Stimulated activated CD4-positive, alpha-beta T cell treated with anti-CD3 and anti-CD28 coated beads, Interleukin-12 subunit alpha, Interleukin-12 subunit beta, amount 100 ng/mL, for 24 hours (primary cell): ENCODE measurements at places on chromosomes 5 and 9.

DNA sequence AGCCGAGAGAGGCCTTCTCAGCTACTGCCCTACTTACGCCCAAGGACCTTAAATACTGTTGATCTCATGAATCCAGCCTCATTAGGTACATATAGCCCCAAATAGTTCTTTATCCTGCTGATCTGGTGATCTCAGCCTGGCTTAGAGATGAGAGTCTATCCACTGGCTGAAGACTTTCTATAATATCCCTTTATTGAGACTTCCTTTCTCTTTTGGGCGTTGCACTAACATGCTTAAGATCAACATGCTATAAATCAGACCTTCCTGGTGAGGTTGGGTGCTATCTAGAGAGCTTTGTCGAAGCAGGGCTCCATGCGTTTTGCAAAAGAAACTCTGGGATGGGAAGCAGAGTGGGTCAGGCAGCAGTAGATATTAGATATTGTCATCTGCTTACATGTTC, 44.0 kb upstream of the AGXT2 start:
- DNase-seq: no peak

DNA sequence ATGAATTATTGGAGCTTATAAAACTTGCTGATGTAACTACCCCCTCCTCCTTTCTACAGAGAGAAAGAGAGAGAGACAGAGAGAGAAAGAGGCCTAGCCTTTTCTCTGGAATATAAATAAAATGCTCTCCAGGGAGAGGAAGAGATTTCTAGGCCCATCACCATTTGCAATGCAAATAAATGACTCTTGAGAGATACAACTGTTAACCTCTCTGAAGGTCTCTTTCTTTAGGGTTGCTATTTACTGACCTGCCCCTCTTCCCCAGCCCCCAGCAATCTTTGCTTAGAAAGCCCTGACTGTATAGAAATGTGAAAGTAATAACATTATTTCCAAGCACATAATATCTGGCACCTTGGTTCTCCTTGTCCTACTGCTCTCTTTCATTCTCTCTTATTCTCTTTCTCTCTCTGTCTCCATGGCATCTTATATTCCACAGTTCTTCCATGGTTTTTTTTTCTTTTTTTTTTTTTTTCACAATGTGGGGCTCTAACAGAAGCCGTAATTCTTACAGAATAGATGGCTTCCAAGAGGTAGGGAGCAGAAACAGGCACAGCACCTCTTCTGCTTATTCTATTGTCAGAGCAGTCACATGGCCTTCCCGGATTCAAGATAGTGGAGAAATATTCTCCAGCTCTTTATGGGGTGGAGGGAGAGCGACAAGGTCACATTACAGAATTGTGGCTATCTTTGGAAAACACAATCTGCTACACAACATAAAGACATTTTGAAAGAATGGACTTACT, 1087.9 kb upstream of the NUDT12 start:
- no peak for DNase-seq

DNA sequence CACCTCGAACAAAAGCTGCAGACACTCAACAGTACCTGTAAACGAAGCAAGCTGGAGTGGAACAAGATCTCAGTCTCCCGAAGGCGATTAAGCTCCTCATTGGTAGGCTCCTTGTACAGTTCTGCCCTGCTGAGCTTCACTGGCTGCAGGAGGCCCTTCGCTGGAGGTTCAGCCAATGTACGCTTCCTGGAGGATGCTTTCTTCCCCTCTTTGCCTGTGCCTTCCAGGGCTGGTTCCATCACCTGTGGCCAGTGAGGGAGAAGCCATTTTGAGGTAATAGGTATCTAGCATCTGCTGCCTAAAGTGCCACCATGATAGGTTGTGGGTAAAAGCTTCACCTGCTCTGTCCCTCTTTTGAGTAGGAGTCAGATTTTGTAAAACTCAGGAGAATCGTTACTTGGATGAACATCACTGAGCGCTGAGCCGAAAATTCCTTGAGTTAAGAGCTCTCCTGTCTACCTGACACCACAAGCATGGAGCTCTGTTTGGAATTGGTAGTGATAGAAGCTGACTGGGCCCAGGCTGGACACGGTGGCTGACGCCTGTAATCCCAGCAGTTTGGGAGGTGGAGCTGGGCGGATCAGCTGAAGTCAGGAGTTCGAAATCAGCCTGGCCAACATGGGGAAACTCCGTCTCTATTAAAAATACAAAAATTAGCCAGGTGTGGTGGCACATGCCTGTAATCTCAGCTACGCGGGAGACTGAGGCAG, 1.4 kb downstream of the NOL6 start:
- DNase-seq: no peak

DNA sequence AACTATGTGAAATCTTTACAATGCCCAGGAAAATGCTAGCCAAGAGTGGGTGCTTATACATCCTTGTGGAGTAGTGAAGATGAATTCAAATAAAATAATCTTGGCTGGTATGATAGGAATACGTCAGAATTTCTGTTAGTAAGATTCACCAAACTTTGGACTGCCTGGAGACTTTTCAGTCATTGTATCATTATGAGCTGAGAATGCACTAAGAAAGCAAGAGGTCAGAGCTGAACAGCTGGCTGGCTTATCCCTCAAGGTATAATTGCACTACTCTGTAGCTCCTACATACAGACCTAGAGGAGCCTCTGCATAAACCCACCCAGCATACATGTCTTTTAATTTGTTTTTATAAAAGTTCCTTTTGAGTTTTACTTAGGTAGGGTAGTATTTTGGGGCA, 568.5 kb upstream of the RIOK2 start:
- no peak for DNase-seq

- no peak for DNase-seq
Observed at GRCh38 chr9:89786655-89787054, 181.8 kb downstream of the GADD45G start.

DNA sequence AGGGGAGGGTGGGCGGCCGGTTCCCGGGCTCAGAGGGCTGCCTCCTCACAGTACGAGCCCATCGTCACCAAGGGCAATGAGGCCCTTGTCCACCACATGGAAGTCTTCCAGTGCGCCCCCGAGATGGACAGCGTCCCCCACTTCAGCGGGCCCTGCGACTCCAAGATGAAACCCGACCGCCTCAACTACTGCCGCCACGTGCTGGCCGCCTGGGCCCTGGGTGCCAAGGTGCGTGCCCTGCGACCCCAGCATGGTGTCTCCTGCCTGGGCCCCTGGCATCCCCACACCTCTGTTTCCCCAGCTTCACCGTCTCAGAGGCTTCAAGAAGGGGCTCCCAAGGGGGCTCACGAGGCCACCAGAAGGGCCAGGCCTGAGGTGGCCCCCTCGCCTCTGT, 7.2 kb downstream of the DBH start:
- no peak for DNase-seq

- DNase-seq: peak; percentile 14
Observed at GRCh38 chr5:80961376-80962281, 1.5 kb downstream of the RASGRF2 start.

DNA sequence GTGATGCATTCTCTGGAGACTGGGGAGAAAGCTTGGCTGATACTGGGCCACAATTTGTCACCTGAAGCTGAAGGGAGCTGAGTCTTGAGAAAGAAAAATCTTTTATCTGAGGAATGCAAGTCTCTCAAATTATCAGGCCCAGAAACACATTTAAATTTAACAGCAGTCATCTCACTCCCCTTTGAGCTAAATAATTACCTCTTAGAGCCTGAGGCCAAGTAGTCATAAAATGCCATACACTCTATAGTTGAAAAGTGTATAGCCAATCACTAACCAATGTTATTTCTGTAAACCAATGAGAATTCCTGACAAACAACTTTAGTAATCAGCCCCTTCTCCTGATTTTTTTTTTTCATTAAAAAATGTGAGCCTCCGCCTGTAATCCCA, 32.7 kb upstream of the DAPK1 start:
- no peak for DNase-seq

DNA sequence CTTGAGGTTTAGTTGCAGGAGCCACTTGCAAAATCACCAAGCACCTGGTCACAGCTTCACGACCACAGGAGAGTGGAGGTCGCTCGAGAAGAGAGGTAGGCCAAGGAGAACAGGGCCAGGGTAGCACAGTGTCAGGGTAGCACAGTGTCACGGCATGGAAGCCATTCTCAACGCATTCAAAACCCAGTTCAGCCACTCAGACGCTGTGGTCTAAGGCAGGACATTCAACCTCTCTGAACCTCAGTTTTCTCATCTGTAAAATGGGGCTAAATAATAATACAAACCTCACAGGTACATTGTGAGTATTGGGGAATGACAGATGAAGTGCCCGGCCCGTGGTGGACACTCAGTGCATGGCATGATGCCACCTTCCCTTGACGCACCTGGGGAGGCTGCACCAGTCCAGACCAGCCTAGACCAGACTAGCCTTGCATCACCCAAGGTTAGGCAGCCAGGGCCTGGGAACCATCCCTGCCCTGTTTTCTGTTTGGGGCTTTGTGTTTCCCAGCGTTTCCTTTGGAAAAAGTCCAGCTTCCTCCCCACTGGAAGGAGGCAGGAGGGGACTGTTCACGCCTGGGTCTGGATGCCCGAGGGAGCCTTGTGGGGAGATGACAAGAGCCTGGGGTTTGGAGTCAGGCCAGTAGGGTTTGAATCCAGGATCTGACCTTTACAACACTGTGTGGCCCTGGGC, 7.8 kb upstream of the LMX1B start:
- no peak for DNase-seq

DNA sequence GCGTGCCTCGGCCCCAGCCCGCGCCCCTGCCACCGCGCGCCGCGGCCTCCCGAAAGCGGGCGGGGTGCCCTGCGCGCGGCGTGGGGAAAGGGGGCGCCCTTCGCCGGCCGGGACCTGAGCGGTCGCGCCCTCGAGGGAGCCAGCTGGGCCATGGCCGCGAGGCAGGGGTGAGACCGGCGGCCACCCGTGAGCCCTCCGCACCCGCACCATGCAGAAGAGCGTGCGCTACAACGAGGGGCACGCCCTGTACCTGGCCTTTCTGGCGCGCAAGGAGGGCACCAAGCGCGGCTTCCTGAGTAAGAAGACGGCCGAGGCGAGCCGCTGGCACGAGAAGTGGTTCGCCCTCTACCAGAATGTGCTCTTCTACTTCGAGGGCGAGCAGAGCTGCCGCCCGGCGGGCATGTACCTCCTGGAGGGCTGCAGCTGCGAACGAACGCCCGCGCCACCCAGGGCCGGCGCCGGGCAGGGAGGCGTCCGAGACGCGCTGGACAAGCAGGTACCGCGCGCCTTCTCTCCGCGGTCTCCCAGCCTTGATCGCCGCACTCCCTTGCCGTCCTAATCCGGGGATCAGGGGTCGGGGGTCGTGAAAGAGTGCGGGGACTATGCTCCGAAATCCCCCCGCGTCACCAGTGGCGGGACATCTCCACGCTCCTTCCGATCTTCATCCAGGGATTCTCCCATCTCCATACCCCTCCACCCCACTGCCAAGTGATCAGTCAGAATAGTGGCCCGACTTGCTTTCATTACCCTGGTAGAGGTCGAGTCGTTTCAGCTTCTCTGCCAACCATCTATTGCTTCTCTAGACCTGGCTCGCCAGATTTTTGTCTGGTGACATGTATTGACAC, 590 bp downstream of the RASGRF2 start:
- DNase-seq: no peak

DNA sequence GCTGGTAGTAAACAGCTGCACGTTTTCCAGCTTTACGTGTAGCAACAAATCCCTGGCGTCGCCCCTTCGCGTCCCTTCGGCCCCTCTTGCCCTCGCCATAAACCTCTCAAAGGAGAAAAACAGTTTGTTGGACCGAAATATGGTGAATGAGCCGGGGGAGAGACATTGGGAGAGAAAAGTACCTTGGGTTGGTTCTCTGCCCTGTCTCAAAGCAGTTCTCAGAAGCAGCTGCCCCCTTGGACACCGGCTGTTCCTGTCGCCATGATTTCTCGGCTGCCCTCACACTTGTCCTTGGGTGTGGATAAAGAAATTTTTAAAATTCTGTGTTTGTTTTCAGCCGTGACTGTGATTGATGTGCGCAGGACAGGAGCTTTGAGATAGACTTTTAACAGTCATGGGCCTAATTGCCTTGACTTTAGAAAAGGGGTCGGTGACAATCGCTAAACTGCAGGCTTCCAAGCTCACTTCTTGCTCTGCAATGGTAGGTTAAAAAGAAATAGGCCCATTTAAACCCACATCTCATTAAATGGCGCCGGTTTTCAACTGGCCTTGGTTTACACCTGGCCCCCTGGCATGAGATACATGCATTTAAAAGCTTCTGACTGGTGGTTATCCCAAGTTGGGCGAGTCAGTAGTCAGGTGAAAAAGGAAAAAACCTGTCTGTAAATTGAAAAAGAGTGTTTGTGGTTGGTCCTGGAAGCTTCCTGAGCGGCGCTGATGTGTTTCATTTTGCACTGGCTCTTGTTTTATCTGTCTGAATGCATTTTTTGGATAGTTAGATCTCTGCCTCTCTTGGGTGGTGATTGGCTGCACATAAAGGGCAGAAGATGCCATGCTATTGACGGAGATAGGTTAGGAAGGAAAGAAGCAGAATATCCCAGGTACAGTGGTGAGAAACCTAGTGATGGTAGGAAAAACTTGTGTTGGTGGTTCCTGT, 983 bp downstream of the RCL1 start:
- DNase-seq: no peak

GRCh38 chr5:81995407-81995806, 23.6 kb downstream of the ATG10 start:
- no peak for DNase-seq

- DNase-seq: no peak
Observed at GRCh38 chr5:32384621-32385020, 59.9 kb downstream of the ZFR start.
